Stimulated activated CD4-positive, alpha-beta T cell treated with anti-CD3 and anti-CD28 coated beads, Interleukin-12 subunit alpha, Interleukin-12 subunit beta, amount 100 ng/mL, for 24 hours (primary cell): ENCODE measurements at places on chromosomes 7 and 10.

DNA sequence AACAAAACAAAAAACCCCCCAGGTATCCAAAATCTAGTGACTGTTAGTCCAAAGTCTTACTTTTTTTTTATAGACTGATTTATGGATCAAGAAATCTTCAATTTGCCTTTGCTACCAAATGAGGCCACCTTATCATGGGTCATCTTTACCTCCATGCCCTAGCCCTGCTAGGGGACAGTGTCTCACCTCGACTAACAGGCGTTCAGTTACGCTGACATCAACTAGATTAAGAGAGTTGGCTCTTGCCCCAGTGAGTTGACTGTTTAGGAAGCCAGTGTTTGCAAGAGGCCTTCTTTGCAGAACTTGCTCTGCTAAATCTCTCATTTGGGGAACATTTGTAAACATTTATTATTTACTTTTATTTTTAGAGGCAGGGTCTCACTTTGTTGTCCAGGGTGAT lies 36.9 kb upstream of the WAC start:
- DNase-seq, result no peak

GRCh38 chr7:7695111-7695817 lies 23.1 kb downstream of the RPA3 start:
- no peak for DNase-seq

GRCh38 chr10:7274293-7274692 lies 136.5 kb downstream of the SFMBT2 start:
- no peak for DNase-seq

- DNase-seq, result no peak
Measured at GRCh38 chr7:51970961-51971665, 654.5 kb upstream of the COBL start.

DNA sequence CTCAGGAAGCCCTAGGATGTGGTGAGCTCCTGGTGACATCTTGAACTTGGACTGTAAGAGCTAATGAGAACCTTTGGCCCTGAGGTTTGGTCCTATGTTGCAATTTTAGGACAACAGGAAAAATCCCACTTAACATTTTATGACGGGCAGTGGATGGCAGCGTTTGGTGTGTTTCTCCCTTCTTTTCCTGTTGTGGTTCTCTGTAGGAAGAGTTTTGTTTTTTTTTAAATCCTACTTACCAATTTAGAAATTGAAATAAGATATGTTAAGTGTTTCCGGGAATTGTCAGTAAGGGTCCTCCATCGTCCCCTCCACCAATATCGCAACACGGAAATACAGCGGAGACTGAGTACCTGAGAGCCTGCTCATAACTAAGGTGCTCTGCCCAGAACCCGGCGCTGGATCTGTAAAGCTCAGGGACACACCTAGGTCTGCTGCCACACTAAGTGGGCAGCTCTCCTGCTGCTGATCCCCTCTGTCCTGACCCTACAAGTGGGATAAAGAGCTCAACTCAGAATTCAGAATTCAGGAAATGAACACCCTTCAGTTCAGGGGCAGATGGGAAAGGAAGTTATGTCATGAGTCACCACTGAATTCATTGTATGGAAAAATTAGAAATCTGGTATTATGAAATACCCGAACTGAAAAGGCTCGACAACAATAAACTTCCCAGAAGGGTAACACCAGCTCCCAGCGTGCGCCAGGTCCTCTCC lies 9.1 kb upstream of the PROSER2 start:
- no peak for DNase-seq

DNA sequence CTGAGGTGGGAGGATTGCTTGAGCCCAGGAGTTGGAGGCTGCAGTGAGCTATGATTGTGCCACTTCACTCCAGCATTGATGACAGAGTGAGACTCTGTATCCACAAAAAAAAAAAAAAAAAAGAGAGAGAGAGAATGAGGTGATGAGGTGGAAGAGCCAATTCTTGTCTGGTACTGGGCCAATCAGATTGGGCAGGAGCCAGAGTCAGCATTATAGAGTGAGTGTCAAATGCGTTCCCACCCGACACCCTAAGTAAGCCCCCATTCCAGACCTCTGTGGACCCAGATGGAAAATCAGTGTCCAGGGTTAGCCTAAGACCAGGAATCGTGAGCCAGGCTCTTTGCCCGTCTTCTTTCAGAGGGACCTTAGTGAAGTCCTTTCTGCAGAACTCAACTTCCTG lies 83.9 kb downstream of the WIPF3 start:
- DNase-seq, result no peak
